Stimulated activated CD4-positive, alpha-beta T cell treated with anti-CD3 and anti-CD28 coated beads, Interleukin-15, amount 100 ng/mL, for 1 hour (primary cell): ENCODE measurements at places on chromosomes 7 and 10.

GRCh38 chr10:12631216-12631615 is 281.9 kb downstream of the CAMK1D start:
- DNase-seq, result no peak

GRCh38 chr10:22851865-22852239 is 76.0 kb upstream of the ARMC3 start:
- DNase-seq, result no peak

GRCh38 chr10:116055917-116056252 is 217.1 kb downstream of the GFRA1 start:
- no peak for DNase-seq

DNA sequence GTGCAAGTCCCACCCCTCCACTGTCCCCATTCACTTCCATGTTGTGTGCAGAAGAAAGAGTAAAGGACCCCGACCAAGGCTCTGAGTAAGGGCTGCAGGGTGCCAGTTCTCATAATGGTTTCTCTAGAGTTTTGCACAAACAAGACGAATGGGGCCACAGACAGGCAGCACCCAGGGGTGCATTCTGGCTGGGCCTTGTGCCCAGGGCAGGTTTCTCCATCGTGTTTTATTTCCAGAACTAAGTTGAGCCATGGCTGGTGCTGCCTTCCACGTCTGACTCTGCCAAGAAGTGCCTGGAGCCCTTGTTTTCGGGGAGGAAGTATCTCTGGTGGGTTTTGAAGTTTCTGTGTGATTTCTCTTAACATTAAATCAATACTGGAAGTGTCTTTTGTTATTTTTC is 95.0 kb upstream of the SDK1 start:
- no peak for DNase-seq

DNA sequence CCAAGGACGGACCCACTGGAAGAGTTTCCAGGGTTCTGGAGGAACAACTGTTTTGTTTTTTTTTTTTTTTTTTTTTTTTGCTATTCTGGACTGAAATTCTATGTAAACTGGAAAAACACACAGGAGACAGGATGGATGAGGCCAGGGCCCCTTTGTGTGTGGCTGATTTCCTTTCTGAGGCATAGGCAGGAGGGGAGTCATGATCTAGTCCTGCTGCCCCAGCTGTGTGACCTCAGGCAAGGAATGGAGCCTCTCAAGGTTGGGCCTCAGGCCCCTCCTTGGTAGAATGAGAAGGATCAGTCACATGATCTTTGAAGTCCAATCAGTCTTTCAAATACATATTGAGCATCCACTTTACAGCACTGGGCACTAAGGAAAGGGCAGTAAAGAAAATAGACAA is 87.6 kb downstream of the SH3PXD2A start:
- DNase-seq, result no peak

DNA sequence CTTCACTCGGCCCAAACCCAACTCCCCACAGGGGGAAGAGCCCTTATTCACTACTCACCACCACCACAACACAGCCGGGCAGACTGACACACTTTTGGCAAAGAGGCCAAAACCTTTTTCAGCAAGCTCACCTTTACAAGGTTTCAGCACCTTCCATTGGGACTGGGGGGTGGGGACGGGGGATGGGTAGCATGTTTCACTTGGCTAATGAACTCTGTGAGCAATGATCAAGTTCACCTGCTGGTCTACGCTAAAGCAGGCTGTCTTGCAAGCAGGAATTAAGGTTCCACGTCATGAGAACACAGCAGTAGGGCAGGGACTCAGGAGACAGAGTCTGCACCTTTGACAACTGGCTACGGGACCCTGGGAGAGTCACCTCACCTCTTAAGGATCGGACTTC is 7.0 kb downstream of the FAM53B start:
- DNase-seq, result no peak

GRCh38 chr10:86693721-86694369 is 25.5 kb downstream of the LDB3 start:
- DNase-seq, result no peak

- no peak for DNase-seq
Observed at GRCh38 chr7:113873554-113874151, 45.2 kb downstream of the PPP1R3A start.

GRCh38 chr7:89085580-89085979 is 290.0 kb upstream of the TEX47 start:
- DNase-seq, result no peak

- DNase-seq, result no peak
Observed at GRCh38 chr7:34727464-34727995, 69.5 kb downstream of the NPSR1 start.

- no peak for DNase-seq
Observed at GRCh38 chr7:1210979-1211608, 21.6 kb upstream of the UNCX start.

- DNase-seq, result no peak
Observed at GRCh38 chr7:138975343-138976104, 5.7 kb downstream of the KIAA1549 start.

DNA sequence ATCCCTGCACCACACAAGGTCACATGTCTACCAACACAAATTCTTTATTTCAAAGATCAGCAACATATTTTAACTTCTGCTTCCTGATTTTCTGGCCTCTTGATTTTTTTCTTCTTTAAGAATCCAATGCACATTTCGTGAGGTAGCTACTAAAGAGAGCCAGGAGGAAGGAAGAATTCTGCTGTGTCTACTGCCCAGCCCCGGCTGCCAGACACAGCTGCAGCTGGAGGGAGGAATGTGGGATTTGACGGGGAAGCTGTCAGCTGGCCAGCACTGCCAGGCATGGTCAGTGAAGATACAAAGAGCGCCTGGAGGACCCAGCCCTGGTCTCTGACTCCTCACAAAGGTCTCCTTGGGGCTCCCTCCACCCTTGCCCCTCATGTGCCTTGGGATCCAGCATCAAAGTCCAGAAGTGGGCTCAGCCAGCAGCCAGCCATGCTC is 6.9 kb upstream of the AOC1 start:
- no peak for DNase-seq

- no peak for DNase-seq
Observed at GRCh38 chr7:26398427-26398755, 106.7 kb downstream of the SNX10 start.

GRCh38 chr7:32865448-32866030 is 26.0 kb downstream of the KBTBD2 start:
- DNase-seq, result no peak

DNA sequence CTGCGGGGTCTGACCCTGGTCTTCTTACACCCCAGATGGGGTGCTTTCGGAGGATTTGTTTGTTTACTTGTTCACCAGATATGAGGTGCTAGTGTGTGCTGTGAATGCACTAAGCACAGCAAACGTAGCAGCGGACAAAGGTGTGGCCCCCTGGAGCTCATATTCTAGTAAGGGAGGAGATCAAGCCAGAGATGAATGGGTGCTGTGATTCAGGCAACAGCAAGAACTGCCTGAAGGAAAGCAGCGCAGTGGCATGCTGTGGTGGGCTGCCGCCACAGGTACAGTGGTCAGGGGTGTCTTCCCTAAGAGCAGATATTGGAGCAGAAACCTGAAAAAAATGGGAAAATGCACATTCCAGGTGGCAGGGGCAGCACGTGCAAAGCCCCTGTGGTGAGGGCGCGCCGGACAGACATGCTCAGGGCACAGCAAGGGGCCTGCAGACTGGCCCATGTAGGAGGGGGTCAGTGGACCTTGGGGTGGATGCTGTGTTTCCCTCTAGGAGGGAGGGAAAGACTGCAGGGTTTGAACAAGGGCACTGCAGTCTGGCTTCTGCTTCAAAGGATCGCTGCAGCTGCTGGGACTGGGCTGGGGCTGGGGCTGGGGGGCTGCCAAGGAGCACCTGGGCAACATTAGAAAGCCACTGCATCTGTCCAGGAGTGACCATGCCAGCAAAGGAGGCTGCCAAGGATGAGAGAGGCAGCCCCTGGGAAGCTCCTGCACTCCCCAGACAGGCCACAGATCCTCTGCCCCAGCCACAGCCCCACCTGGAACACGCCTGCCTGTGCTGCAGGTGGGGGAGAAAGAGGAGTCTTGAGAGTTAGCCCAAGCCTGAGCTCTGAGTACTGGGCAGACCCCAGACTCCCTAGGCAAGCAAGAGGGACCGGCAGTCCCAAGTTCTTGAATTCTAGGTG is 927 bp upstream of the DEPP1 start:
- no peak for DNase-seq

GRCh38 chr10:4684434-4684833 is 141.6 kb upstream of the AKR1E2 start:
- no peak for DNase-seq

- no peak for DNase-seq
Observed at GRCh38 chr7:88395715-88396114, 89.0 kb upstream of the STEAP4 start.

- DNase-seq, result no peak
Observed at GRCh38 chr7:127897704-127898454, 133.4 kb downstream of the LRRC4 start.

- DNase-seq, result no peak
Observed at GRCh38 chr7:70372768-70373515, 759.0 kb upstream of the GALNT17 start.

DNA sequence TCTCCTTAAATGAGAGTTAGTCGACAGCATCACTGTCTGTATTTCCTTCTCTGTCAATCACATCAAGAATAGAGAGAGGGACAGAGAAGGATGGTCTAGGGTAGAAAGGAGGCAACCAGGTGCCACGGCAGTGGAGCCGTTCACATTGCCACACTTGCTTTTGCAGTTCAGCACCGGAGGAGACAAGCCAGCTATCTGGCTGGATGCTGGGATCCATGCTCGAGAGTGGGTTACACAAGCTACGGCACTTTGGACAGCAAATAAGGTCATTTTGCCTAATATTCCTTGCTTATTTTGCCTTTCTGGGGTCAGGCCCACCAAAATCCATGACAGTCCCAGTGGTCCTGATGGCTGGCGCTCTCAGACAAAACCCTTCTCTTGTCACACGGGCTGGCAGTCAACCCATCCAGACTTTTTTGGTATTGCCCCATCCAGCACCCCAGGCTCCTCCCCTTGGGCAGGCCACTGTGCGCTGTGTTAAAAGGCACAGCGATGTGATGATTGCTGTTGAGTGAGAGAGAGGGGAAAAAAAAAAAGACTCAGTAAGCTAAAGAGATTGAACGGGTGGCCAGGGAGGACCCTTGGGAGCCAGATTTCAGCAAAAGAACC is 8.4 kb downstream of the CPA2 start:
- DNase-seq, result no peak

DNA sequence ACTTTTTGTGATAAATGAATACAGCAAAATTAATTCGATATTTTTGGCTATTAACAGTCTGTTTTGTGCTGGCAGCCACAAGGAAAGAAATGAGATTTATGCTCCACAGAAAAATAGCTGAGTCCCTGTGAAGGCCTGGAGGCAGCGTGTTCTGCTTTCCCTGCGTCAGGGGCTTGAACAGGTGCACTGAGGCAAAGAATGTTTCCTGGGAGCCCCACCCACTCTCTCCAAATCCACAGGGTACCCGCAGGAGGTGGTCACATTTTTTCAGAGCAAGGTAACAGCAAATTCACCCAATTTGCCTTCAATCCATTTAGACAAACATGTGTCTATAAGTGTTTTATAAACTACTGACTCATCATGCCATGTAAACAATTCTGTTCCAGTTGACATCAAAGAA is 308.1 kb downstream of the TCERG1L start:
- no peak for DNase-seq

- no peak for DNase-seq
Observed at GRCh38 chr7:94348142-94348541, 46.6 kb upstream of the COL1A2 start.

- DNase-seq, result no peak
Observed at GRCh38 chr7:131816391-131817007, 260.1 kb upstream of the PODXL start.

- no peak for DNase-seq
Observed at GRCh38 chr10:112532956-112533355, 85.9 kb downstream of the VTI1A start.

DNA sequence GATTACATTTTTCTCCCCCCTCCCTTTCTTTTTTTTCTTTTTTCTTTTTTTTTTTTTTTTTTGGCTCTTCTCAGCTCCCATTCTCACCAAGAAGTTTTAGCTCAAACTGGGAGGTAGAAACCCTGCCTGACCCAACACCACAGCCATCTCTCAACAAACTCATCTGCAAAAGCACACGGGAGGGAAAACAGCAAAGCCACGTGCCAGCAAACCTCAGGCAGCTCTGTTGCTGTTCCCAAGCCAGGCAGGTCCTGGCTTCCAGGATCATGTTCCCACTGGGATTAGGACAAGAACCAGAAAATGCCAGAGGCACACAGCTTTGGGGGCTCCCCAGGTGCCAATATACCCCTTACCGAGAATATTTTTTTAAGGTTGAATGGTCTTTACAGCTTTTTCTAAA is 56.7 kb downstream of the ITIH5 start:
- no peak for DNase-seq

DNA sequence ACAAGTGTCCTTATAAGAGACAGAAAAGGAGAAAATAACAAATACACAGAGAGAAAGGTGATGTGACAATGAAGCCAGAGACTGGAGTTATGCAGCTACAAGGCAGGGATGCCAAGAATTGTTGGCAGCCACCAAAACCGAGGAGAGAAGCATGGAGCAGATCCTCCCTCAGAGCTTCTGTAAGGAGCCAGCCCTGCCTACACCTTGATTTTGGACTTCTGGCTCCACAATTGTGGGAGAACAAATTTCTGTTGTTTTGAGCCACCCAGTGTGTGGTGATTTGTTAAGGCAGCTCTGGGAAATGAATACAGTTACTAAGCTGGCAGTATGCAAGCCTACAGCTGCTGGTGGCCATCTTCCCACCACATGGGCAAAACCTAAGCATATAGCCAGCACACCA is 163.6 kb downstream of the GRM8 start:
- no peak for DNase-seq

DNA sequence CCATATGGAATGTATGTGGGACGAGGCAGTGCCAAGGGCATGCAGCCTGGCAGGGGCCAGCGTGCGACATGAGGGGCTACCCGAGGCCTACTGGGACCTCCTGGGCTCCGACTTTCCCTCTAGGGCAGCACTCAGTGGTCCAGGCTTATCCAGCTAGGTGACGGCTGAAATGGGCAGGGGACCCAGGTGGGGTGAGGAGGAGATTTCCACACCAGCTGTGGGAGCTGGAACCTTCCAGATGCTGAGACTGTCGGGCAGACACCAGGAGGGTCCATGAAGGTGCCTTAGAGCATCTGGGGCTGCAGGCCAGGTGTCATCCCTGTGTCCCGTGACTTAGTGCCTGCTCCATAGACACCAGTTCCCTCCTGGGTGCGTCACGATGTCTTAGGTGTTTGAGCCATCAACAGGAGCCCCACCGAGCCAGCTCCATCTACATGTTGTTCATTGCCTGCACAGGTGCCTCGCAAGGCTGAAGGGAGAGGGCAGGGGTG is 13.4 kb downstream of the ZNF316 start:
- DNase-seq, result no peak
